Stimulated activated CD4-positive, alpha-beta T cell treated with anti-CD3 and anti-CD28 coated beads, Interleukin-1b, Interleukin-23, amount 100 ng/mL, for 1 hour (primary cell): ENCODE measurements at places on chromosomes 4 and X.

GRCh38 chr4:4659871-4660651, 118.2 kb upstream of the STX18 start:
- DNase-seq: no peak

DNA sequence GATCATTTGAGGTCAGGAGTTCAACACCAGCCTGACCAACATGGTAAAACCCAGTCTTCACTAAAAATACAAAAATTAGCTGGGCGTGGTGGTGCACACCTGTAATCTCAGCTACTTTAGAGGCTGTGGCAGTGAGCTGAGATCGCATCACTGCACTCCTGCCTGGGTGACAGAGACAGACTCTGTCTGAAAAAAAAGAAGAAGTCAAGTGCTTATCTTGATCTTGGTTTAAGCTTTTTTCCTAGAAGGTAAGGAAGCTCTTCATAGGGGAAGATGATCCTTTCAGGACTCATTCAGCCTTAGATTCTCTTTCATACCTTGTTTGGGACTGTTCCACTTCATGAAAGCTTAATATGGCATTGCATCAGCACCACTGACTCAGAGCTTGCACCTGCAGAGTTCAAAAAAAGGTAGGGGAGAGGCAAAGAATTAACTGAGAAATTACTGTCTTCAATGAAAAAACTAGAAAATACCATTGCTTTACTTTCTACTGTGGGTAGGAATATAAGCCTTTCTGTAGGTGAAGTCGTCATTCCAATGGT, 70.8 kb upstream of the EPGN start:
- DNase-seq: no peak

DNA sequence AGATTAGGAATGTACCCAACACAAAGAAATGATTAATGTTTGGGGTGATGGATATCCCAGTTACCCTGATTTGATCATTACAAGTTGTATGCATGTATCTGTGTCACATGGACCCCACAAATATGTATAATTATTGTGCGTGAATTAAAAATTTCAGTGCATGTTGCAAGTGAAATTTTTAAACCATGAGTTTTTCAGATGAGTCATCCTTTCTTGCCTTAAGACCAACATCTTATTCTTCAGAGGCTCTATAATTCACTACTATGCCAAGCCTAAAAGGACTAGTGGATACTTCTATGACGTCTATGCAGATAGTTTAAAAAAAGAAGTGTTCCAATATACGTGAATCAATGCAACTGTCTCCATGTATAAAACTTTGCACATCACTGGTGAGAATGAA, 113.0 kb upstream of the SH3RF1 start:
- no peak for DNase-seq

- DNase-seq: no peak
Measured at GRCh38 chr4:144809056-144809640, 163.2 kb downstream of the HHIP start.

DNA sequence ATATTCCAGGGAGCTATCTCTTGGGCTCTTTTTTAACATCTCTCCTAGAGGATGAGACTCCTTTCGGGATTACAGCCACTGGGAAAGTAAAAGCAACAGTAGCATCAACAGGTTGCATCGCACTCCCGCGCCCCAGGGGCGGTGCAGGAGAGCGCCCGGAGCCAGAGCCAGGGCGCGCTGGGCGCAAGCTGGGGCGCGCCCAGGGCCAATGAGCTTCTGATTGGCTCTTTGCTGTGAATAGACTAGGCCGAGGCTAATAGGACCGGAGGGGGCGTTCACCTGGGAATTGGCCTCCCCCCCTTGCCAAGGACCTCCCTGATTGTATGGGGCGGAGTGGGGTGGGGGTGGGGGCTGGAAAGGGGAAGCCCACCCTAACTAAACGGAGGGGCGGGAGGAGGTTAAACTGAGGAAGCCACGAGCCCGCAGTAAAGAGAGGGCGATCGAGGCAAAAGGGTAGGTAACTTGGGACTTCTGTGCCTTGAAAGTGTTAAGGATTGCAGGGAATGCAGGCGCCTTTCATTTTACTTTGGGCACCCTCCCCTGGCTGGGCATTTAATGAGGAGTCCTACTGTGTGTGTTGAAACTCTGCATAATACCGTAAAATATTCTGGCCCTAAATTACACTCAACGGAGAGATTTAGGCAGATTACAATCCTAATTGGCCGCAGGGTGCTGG, 1.1 kb upstream of the ATOH1 start:
- no peak for DNase-seq

GRCh38 chrX:52585892-52586291, 68.8 kb downstream of the SSX7 start:
- DNase-seq: no peak

- DNase-seq: no peak
Measured at GRCh38 chrX:46165411-46165810, 379.8 kb downstream of the ZNF674 start.
